ENCODE measurements at places on chromosomes 12 and 14.

GRCh38 chr12:19834592-19834991 lies 395.3 kb downstream of the AEBP2 start:
- DNase-seq, result no peak

DNA sequence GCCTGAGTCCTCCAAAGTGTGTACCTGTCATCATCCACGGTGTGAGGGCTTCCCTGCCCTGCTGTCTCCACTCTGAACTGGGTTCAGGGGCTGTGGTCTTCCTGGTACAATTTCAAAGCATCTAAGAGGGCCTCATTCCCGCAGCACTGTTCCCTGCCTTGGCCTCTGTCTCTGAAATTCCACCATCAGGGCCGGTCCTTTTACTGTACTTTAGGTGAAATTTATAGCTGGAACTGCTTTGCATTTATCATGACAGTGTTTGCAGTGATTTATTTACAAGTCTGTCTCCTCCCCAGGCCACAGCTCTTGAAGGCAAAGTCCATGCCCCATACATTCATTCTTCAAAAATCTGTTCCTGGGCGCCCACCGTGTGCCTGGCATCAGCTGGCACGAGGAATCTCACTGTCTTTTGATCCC lies 36.9 kb upstream of the NCOR2 start:
- DNase-seq, result no peak

DNA sequence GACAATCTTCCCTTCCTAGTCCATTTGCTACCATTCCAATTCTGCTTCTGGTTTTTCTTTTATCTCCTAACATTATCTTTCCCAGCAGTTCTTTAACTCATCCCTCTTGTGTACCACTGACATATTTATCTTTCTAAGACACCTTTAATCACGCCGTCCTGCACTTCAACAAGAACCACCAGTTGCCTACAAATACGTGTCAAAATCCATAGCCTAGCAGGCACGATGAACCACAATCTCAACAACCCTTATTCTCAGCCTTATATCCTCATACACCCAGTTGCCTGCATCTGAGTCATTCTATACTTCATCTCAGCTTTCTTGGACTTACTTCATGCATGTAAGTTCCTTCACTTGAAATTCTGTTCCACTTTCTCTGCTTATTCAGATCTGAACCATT lies 16.4 kb upstream of the ST8SIA1 start:
- no peak for DNase-seq

GRCh38 chr14:75050852-75051555 lies at the start of gene MLH3:
TSS of gene MLH3 (minus strand) at chr14:75051467. CDS start at chr14:75049655, 1,812 bp downstream.
- peak; percentile 72 for DNase-seq

GRCh38 chr12:68630050-68630449 lies 19.4 kb downstream of the RAP1B start:
- no peak for DNase-seq
